ENCODE measurements at places on chromosomes 7 and 10. TPM values are rescaled to one million over a fixed set of nuclear protein-coding genes. Genes with fewer than 3 reads are reported as not detected.

The ANKRD61 gene
- total RNA-seq: not detected

The TMEM236 gene
- 0.09 TPM for total RNA-seq

The AKR1C8 gene
- total RNA-seq: 0.20 TPM

The NEUROG3 gene
- not detected for total RNA-seq

The KEL gene
- total RNA-seq: not detected

GRCh38 chr7:134470864-134471263 lies 12.0 kb upstream of the AKR1B1 start:
- no peak for DNase-seq

DNA sequence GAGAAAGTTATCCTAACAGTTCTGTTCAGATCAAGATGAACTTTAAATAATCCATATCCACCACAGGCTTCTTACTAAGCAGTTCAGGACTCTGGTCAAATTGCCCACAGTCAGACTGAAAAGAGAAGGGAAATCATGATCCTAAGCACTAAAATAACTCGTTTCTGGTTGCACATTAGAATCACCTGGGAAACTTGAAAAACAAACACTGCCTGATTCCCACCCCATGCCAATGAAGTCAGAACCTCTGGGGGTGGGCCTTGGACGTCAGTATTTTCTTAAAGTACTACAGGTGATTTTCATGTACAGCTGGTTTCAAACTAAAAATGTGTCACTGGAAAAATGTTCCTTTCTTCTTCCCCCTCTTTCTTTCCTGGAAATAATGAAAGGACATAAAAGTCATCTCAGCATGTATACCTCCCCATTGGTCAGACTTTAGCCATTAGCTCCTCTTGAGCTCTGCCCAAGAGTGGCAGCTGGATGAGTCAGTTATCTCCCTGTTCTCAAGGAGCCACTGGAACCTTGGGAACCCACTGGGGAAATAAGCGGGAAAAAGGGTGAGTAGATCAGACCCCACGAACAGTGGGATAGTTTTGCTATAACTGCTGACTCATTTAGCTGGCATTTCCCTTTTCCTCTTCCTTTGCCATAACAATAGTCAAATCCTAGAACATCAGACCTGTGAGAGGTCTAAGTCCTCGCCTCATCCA lies 75.3 kb upstream of the IL6 start:
- DNase-seq: no peak

DNA sequence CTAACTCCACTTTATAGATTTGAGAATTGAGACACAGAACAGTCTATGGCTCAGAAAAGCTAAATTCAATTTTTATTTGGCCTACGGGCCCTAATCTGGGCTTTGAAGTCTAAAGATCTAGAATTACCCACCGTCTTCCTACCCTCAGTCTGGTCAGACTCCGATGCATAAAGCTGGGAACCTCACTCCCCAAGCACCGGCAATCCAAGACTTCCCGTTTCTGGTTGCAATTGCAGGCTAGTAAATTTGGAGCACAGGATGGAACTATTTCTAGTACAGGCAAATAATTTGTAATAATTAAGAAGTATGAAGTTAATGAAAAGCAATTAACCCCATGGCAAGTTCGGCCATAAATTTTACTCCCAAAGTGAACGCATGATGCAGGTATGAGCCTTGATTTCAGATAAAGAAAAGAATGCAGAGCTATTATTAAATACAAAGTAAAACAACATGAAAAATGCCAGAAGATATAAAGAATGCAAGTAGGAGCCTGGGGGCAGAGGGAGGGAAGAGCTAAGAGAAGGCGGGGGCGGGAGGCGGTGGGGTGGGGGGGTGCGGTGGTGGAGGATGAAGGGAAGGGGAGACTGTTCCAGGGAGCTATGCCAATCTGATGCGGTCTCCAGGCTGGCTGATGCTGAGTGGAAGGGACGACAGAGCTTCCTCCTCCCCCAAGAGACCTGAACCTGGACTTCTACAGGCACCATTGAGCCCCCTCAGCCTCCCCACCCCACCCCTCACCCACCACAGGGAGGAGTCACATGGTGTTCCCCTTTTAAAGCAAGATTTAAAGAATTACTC lies 45.1 kb downstream of the BPGM start:
- no peak for DNase-seq

- DNase-seq: no peak
Measured at GRCh38 chr10:124341768-124342135, 77.0 kb downstream of the OAT start.

DNA sequence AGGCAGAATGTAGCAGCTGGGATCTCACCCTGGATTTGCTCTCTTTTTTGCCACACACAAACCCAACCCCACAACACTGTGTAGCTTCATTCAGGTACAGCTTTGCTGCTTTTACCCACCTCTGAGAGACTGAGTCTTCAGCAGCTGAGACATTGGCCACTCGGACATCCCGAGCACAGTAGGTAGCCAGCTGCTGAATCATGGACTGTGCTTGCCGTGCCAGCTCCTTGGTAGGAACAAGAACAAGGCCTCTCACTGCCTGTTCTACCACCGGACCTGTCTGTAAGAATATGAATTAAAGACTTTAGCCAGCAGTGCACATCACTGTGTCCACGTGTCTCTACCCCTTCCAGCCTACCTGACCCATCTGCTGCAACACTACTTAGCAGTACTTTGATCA lies 937 bp downstream of the DDX56 start:
- no peak for DNase-seq

DNA sequence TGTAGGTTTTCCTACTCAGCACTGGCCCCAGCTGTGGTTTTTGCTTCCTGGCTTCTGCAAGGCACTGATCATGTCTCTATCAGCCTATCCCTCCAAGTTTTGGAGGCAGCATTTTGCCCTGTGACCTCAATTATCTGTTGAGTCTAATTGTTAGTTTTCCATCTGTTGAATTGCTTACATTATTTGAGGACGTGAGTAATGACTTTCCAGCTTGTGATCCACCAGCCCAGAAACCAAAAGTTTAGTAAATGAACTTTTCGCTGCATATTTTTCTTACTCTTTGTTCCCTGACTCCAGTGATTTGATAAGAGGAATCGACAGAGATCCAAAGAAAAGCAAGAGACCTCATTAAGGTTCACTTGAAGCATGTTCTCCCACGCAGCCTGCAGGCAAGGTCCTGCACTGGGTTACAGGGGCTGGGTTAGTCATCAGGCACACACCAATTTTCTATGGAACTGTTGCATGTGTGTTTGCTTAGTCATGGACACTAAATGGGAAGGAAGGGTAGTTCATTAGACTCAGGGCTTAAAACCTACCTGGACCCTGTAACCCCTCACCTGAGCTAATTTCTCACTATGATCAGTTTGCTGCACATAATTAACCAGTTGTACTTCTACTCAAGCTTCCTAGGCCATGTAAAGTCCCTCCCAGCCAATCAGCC lies 57.2 kb downstream of the AKR1E2 start:
- no peak for DNase-seq

- DNase-seq: no peak
Measured at GRCh38 chr7:66176914-66177313, 28.2 kb upstream of the TPST1 start.

GRCh38 chr10:112424651-112425050 lies 22.1 kb downstream of the ZDHHC6 start:
- DNase-seq: no peak

DNA sequence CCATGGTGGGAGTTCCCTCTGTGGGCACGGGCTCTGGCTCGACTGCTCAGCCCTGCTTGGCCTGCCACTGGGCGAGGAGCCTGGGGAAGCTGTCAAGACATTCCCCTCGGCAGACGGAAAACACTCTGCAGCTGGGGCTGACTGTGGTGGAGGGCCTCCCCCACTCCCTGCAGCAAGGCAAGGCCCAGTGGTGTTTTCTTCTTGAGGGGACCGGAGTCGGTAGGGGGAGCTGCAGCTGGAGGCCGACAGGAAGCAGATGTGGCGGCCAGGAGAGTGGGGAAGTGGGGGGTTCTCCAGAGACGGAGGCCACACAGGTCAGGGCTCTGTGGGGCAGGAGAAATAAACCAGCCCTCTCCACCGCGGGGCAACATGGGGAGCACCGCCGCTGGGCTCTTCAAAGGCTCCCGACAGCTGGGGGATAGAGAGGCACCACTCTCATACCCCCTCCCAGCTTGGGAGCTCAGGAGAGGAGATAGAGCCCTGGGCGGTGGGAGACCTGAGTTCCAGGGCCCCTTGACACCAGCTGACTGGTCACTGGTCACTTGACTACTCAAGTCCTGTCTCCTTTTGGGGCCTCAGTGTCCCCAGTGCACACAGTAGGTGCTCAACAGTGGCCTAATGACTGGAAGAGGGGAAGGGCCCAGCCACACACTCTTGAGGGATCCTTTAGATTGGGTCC lies 43.4 kb downstream of the PPIF start:
- DNase-seq: peak; percentile 26

- peak; percentile 27 for DNase-seq
Measured at GRCh38 chr10:132142396-132143161, 44.2 kb upstream of the DPYSL4 start.

DNA sequence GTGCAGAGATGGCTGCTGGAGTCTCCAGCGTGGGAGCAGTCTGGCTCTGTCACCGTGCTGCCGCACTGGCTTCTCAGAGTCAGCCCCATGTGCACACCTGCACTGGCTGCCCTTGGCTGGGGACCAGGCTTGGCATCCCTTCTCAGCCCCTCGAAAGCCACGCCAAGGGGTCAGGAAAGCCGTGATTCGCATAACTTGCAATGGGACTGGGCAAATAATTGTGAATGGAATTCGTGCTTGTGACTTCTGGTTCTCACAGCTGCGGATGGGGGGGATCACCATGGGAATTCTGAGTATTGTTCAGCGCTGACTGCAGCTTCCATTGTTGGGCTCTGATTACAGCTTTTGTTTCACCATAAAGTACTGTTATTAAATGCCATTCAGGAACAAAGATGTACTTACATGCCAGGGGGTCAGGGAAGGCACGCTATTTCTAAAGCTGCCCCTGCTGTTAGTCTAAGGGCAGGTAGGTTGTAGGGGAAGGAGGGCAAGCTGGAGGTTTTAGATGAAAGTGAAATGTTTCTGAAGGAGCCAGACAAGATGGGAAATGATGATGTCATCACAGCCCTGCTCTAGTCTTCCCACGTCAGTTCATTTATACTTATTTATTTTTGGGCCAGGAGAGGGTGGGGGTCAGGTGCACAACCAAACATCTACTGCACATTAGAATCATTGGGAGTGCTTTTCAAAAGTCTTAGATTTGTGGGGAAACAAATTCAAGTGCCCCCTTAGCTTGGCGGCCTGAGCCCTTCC lies 5.8 kb upstream of the PLEKHA1 start:
- DNase-seq: no peak

GRCh38 chr10:52652431-52653262 lies 119.9 kb downstream of the MBL2 start:
- no peak for DNase-seq

DNA sequence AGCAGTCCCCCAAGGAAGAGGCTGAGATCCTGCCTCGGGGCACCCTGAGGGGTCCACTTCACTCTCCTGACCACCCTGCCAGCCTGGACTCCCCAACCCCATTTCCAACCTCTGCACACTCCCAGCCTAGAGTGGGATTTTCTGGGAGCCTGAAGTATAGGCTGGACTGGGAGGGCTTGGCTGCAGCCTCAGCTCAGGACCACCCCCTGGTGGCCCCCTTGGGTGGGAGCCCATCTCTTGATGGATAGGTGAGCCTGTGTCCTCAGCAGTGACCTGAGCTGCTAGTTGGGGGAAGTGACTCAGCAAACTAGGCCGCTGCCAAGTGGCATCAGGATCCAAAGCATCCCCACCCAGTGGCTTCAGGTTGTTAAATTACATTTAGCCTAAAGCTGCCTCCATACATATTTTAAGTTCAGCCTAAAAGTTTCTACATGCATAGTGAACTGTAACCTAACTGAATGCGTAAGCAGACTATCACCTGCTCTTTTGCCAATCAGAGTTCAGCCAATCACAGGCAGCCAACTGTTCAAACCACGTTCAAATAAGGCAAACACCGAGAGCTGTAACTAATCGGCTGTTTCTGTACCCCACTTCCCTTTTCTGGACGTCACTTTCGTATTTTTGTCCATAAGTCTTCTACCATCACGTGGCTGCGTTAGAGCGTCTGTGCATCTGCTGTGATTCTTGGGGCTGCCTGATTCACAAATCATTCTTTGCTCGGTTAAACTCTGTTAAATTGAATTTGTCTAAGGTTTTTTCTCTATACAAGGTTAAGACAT lies 144.0 kb downstream of the PLPP4 start:
- no peak for DNase-seq

DNA sequence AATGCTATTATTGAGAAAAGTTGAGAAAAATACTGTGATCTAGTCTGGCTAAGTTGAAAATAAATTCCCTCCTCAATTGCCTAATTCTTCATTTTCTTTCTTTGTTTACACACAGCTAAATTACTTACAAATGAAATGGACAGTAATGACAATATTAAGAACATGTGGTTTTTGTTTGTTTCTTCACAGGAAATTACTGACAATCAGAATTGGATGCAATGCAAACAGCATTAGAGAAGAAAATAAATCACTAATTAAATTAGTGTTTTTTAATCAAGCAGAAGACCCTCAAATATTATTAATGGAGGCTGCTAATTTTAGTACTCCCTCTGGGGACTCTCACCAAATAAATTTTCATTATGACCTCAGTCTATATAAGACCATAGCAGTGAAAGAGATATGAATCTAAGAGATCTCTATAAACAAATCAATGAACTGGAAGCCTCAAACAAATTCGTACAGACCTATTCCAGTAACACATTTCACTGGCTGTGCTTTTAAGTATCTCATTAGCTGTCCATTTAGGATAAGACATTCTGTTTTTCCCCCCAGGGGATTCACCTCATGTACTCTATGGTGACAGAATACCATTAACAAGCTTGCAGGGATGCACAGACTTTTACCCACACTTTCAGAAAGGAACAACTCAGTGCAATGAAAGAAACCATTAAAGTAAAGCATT lies 202.0 kb upstream of the DGKB start:
- DNase-seq: no peak

- DNase-seq: no peak
Measured at GRCh38 chr10:101609481-101609880, 21.4 kb downstream of the DPCD start.

- DNase-seq: peak; percentile 71
Measured at GRCh38 chr10:14560274-14560673, 214.4 kb downstream of the FAM107B start.

GRCh38 chr7:150952331-150953050 lies 25.6 kb downstream of the KCNH2 start:
- no peak for DNase-seq

DNA sequence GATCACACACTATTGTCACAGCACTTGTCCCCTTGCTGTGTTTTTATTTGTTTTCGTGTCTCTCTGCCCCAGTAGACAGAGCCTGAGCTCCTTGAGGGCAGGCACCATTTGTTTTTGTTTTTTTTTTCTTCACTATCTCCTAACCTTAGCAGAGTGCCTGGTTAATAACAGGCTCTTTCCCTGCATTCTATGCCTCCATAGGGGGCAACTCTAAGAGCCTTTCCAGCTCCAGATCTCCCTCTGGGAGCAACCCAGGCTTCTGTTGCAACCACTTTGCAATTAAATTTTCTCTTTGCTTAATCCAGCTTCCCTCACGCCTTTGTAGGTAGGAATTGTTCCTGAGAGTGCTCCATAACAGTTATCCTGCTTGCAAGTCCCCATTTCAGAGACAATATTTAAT lies 148.4 kb downstream of the PLXDC2 start:
- DNase-seq: no peak
